CD8-positive, alpha-beta memory T cell (primary cell): ENCODE measurements at places on chromosomes 6 and 20. TPM values are rescaled to one million over a fixed set of nuclear protein-coding genes. Genes with fewer than 3 reads are reported as not detected.

The SMPDL3A gene
- 0.24 TPM for total RNA-seq

The SIRPD gene
- total RNA-seq: not detected

The B3GAT2 gene
- total RNA-seq: not detected

The ABCC10 gene
- total RNA-seq: 35.8 TPM

The BLCAP gene
- 37.5 TPM for total RNA-seq

GRCh38 chr6:127243501-127243900, 23.2 kb upstream of the RNF146 start:
- no peak overlapping the region for H3K27ac ChIP-seq
- H3K4me1 ChIP-seq: no peaks in the 10 kb centered on the region
- DNase-seq: no peak
- no peak overlapping the region for H3K4me3 ChIP-seq
- H3K27me3 ChIP-seq: no peaks in the 10 kb centered on the region

DNA sequence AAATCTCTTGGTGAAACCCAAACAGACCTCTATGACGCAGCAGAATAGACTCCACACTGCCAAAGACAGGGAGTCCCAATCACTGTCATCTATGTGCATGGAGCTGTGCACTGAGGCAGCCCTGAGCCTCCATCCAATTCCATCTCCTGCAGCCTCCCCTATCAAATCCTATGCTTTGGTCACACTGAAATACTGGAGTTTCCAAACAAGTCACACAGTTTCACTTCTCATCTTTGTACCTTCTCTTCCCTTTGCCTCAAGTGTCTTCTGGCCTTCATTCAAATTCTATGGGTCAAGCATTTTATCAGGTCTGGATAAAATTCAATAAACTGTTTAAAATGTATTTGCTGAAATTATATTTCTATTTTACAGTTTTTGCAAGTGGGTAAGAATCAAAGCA, 38.5 kb downstream of the FBXL4 start:
- H3K4me3 ChIP-seq: no peak overlapping the region
- no peak overlapping the region for H3K27ac ChIP-seq
- no peaks in the 10 kb centered on the region for H3K4me1 ChIP-seq
- H3K27me3 ChIP-seq: no peaks in the 10 kb centered on the region

- H3K4me3 ChIP-seq: no peak overlapping the region
- DNase-seq: no peak
- H3K36me3 ChIP-seq: no peaks in the 10 kb centered on the region
- peaks cover 20% of the 10 kb centered on the region for H3K4me1 ChIP-seq
- H3K27ac ChIP-seq: no peak overlapping the region
Measured at GRCh38 chr6:37920667-37921066, 101.1 kb downstream of the ZFAND3 start.

- H3K27me3 ChIP-seq: no peaks in the 10 kb centered on the region
- H3K36me3 ChIP-seq: no peaks in the 10 kb centered on the region
- no peak for DNase-seq
- H3K4me3 ChIP-seq: peak overlapping the region; percentile 61
Measured at GRCh38 chr6:148701375-148701774, 45.5 kb upstream of the UST start.

DNA sequence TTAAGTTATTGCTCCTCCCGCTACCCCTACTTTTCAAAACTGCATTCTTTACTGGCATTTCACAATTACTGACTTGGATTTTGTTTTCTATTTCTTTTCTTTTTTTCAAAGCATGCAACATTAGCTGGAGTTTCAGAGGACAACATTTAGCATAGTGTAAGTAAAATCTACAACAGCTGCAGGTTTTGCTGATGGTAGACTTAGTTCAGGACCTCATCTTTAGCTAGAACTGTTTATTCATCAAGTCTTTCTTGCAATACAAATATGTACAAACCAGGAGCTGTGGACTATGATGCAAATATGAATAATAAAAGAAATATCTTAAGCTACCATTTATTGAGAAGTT, 728 bp upstream of the CEP162 start:
- peak overlapping the region; percentile 70 for H3K27ac ChIP-seq
- no peaks in the 10 kb centered on the region for H3K27me3 ChIP-seq
- peaks cover 15% of the 10 kb centered on the region for H3K4me1 ChIP-seq
- H3K4me3 ChIP-seq: peak overlapping the region; percentile 92
- no peaks in the 10 kb centered on the region for H3K36me3 ChIP-seq

DNA sequence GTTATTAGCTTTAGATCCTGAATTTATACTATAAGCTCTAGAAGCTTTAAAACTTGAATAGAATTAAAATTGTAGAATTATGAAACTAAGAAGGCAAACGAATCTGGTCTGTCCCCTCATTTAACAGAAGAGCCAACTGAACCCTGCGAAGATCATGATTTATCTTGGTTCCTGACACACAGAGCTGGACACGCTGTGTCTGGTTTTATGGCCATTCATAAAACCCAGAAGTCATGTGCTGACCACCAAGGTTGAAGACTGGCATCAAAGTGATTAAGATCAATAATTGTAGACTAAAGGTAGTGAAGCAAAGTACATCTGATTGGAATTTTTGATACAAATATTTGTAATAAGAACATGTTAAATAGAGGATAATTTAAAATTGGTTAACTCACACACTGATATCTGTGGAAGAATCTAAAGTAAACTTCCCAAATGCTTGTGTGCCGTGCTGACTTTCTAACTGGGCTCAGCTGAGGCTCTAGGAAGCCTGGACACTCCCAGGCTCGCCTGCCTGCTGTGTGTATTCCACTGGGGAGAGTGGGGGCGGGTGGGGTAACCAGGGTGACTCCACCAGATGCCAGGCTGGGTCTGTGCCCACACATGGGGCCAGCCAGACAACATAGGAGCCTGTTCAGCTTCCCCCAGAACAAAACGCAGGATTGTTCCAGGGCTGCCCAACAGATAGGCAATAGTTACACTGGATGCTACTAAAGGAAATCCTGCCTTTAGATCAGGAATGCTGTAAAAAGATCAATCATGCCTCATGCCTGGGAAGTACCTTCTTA, 42.1 kb upstream of the SLC22A3 start:
- no peak overlapping the region for H3K4me3 ChIP-seq
- no peaks in the 10 kb centered on the region for H3K36me3 ChIP-seq
- no peak for DNase-seq
- H3K27me3 ChIP-seq: no peaks in the 10 kb centered on the region
- no peaks in the 10 kb centered on the region for H3K4me1 ChIP-seq

DNA sequence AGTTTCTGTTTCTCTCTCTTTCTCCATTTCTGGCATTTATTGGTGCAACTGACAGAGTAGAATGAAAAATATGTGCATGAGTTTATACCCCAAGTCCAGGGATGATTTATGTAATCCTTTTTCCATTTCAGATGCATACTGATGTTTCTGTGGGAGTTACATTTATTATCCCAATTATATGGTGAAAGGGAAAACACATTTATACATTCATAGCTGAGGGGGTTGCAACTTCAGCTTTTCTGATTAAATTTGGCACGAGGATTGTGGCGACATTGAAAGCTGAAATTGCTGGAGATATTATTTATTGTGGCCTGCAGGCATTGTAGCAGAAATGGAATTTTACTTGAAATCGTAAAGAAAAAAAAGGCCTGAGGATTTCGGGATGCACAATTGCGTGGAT, 31.5 kb upstream of the FNDC1 start:
- H3K4me3 ChIP-seq: no peak overlapping the region
- no peaks in the 10 kb centered on the region for H3K27me3 ChIP-seq
- H3K36me3 ChIP-seq: no peaks in the 10 kb centered on the region
- H3K4me1 ChIP-seq: no peaks in the 10 kb centered on the region

DNA sequence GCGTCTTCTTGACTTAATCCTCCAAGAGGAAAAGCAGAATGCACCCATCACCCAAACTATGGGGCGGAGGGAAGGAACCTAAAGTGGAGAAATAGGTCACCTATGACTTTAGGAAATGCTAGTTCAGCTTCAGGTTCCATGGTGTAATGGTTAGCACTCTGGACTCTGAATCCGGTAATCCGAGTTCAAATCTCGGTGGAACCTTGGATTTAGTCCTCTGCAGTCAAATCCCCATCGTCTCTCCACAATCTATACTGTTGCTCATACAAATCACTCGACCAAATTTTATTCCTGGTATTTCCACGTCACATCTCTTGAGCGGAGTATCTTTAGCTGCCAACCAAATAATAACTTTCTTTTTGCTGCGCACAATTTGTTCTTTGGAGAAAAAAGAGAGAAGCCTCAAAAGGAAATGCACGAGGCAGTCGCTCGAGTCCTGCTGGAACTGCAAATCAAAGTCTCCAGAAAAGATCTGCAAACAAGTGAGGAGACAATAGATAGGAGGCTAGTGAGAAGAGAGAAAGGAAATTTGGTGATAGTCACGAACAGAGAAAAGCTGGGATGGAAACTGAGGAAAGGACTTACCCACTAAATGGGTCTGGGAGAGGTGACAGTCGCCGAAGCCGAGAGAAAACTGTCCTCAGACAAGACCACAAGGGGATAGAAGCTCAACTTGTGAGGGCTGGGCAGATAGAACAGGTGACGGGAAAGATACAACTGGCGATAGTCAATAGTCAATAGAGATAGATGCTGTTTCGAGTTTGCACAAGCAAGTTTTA, 16.6 kb downstream of the POM121L2 start:
- H3K36me3 ChIP-seq: no peaks in the 10 kb centered on the region
- H3K27me3 ChIP-seq: peaks cover 55% of the 10 kb centered on the region
- DNase-seq: no peak
- no peaks in the 10 kb centered on the region for H3K4me1 ChIP-seq

GRCh38 chr6:160767647-160768019, 65.6 kb downstream of the PLG start:
- H3K27ac ChIP-seq: no peak overlapping the region
- H3K4me3 ChIP-seq: no peak overlapping the region
- no peaks in the 10 kb centered on the region for H3K4me1 ChIP-seq
- no peaks in the 10 kb centered on the region for H3K36me3 ChIP-seq

DNA sequence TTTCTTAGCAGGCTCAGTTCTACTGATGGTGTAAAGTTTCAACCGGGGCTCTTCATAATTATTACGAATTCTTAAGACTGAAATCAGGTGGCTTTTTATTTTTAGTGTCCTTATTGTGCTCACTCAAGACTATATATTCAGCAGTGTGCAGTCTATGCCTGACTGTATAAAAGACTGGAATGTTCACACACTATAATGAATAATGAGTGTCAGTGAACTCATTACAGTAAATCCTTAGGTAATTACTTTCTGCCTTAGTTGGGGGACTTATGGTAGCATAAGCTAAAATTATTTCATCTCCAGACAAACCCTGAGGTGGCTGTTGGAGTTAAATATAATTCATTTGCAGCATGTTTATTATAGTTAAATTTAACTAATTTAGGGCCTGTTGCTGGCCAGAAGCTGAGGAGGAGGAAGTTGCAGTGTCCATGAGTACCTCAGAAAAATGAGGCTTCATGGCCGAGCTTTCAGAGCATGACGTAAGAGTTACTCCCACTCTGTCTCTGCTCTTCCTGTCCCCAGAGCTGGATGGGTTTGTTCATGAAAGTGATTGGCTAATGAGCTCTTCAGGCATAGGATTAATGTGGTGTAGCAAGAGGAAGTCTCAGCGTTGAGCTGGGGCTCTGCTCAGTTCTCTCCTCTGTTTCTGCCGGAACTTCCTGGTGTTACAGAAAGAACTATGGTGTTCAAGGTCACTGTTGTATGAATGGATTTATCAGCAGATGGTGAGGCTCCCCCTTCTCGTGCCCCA, 335.7 kb downstream of the NRN1 start:
- H3K27ac ChIP-seq: no peak overlapping the region
- DNase-seq: no peak
- no peak overlapping the region for H3K4me3 ChIP-seq

DNA sequence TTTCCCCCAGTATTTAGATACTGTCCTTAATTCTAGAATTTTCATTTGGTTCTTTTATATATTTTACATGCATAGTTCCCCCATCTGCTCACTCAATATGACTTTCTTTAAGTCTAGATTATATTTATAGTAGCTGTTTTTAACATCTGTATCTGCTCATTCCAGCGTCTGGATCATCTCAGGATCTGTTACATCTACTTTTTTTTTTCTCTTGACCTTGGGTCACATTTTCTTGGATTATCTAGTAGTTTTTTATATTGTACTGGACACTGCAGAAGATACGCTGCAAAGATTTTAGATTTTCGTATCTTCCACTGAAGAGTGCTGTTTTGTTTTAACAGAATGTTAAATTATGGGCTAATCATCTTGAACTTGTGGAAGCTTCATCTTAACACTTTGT, 20.7 kb downstream of the RAB22A start:
- no peaks in the 10 kb centered on the region for H3K27me3 ChIP-seq
- H3K4me3 ChIP-seq: no peak overlapping the region
- H3K27ac ChIP-seq: no peak overlapping the region

DNA sequence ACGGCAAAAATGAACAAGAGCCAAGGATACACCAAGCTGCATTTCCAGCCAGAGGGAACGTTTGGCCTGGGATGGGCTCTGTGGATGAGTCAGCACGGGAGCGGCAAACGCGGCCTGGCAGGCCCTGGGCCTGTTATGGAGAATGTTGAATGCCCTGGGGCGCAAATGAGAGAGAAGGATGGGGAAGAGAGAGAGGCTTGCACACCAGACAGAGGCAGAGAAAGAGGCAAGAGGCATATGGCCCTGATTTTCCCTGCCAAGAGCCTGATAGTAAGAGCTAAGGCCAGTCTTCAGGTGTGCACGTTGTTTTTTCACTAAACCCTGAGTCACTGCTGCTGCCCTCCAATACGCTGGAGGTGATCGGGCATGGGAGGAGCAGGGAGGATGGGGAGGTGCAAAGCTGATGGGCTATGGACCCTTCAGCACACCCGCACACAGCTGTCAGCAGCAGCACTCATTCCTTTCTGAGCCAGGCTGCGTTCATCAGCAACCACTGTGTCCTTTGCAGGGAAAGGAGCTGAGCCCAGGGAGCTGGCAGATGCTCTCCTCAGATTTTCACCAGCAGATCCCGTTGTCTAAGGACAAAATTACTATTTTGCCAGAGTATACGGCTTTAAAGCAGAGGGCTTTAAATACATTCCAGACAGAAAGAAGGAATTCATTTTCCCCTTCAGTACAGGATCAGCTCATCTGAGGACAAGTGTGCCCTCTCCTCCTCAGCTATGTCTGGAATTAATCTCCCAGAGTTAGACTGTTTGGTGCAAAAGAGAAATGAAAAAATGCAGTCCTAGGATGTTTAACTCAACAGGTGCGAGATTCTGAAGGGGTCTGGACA, 61.7 kb upstream of the SLC22A23 start:
- no peak for DNase-seq
- H3K4me3 ChIP-seq: no peak overlapping the region
- H3K4me1 ChIP-seq: no peaks in the 10 kb centered on the region

- no peak for DNase-seq
- no peaks in the 10 kb centered on the region for H3K36me3 ChIP-seq
- no peak overlapping the region for H3K27ac ChIP-seq
- no peak overlapping the region for H3K4me3 ChIP-seq
Measured at GRCh38 chr6:117783279-117783678, 108.0 kb downstream of the NUS1 start.

- no peak for DNase-seq
- no peaks in the 10 kb centered on the region for H3K36me3 ChIP-seq
- H3K27me3 ChIP-seq: no peaks in the 10 kb centered on the region
- no peak overlapping the region for H3K27ac ChIP-seq
Measured at GRCh38 chr6:47672816-47673215, 25.6 kb upstream of the ADGRF4 start.

- H3K4me3 ChIP-seq: no peak overlapping the region
- no peak for DNase-seq
- H3K36me3 ChIP-seq: no peaks in the 10 kb centered on the region
- H3K4me1 ChIP-seq: no peaks in the 10 kb centered on the region
Measured at GRCh38 chr6:159416891-159417560, 247.8 kb downstream of the FNDC1 start.
